ENCODE measurements at places on chromosomes 3 and 15. TPM values are rescaled to one million over a fixed set of nuclear protein-coding genes. Genes with fewer than 3 reads are reported as not detected.

DNA sequence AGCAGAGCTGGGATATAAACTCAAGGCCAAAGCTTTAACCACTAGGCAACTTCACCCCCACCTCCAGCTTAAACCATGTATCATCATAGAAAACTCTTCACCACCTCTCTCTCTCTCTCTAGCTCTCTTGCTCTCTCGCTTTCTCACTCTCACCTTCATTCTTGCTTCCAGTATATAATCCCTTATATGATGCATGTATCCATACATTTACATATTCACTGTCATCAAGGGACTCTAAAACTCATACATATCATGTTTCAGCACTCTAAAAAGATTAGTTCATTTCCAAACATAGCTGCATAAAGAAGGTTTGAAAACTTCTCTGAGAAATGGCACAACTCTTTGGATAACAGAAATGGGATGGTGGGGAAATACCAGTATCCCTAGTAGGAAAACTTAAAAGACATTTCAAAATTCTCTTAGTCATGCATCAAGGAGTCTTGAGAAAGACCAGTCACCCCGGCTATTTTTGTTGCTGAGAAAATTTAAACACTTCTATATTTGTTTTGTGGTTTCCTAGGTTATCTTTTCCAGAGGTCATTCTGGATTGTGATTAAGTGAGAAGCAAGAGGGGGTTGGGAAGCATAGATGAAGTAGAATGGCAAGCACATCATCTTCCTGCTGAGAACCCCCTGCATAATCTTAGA, 447.8 kb upstream of the THBS1 start:
- H3K36me3 ChIP-seq, result no peaks in the 10 kb centered on the region
- H3K27ac ChIP-seq, result no peak overlapping the region
- no peak for DNase-seq
- H3K4me3 ChIP-seq, result no peak overlapping the region

- no peaks in the 10 kb centered on the region for H3K27me3 ChIP-seq
- H3K4me3 ChIP-seq, result no peak overlapping the region
- no peak for DNase-seq
Measured at GRCh38 chr3:102488331-102488730, 53.5 kb downstream of the ZPLD1 start.

GRCh38 chr15:100759698-100760356, 119.8 kb upstream of the ALDH1A3 start:
- H3K36me3 ChIP-seq, result no peaks in the 10 kb centered on the region
- no peak overlapping the region for H3K27ac ChIP-seq
- no peak for DNase-seq
- H3K4me3 ChIP-seq, result no peak overlapping the region
- H3K27me3 ChIP-seq, result peaks cover 2% of the 10 kb centered on the region

DNA sequence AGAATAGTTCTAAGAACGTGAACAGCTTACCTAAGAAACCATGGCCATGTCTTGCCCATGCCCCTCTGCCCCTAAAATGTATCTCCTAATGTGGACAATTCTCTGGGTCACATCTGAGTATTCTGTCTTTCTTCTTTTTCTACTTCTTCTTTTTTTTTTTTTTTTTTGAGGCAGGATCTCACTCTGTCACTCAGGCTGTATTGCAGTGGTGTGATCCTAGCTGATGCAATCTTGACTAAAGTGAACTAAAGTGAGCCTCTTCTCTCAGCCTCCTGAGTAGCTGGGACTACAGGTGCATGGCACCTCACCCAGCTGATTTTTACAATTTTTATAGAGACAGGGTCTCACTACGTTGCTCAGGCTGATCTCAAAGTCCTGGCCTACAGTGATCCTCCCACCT, 204.8 kb upstream of the ZPLD1 start:
- H3K4me1 ChIP-seq, result no peaks in the 10 kb centered on the region
- H3K27me3 ChIP-seq, result no peaks in the 10 kb centered on the region
- no peak overlapping the region for H3K27ac ChIP-seq
- no peak overlapping the region for H3K4me3 ChIP-seq
- no peak for DNase-seq
- H3K36me3 ChIP-seq, result no peaks in the 10 kb centered on the region

- H3K4me1 ChIP-seq, result peaks cover 41% of the 10 kb centered on the region
- H3K27me3 ChIP-seq, result peaks cover 3% of the 10 kb centered on the region
- no peak for DNase-seq
- no peak overlapping the region for H3K4me3 ChIP-seq
- no peaks in the 10 kb centered on the region for H3K36me3 ChIP-seq
Measured at GRCh38 chr3:169657351-169658124, 6.0 kb downstream of the MECOM start.

GRCh38 chr3:27544372-27544865, 60.2 kb upstream of the SLC4A7 start:
- H3K4me1 ChIP-seq, result no peaks in the 10 kb centered on the region
- DNase-seq, result no peak
- no peak overlapping the region for H3K4me3 ChIP-seq
- H3K27ac ChIP-seq, result peak overlapping the region; percentile 65
- no peaks in the 10 kb centered on the region for H3K36me3 ChIP-seq

DNA sequence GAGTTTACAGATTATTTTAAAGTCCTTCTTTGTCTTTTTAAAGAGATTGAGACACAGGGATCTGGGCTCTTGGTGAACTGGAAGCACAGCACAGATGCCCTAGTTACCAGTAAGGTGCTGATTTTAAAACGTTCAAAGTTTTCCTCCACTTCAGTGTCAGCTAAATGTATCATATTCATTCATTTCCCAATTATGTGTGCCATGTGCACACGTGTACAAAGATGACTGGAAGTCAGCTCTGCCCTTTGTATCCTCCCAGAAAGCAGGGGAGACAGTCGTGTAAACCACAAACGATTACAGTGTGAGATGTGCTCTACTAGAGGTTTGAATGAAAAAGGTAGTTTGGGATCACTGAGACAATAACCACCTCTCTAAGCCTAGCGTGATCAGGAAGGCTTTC, 730 bp downstream of the ZKSCAN7 start:
- peak overlapping the region; percentile 42 for H3K4me3 ChIP-seq
- H3K27ac ChIP-seq, result no peak overlapping the region
- no peaks in the 10 kb centered on the region for H3K27me3 ChIP-seq
- DNase-seq, result no peak
- H3K36me3 ChIP-seq, result no peaks in the 10 kb centered on the region

GRCh38 chr3:119508172-119508845, 10.0 kb downstream of the TIMMDC1 start:
- no peak for DNase-seq
- no peaks in the 10 kb centered on the region for H3K27me3 ChIP-seq
- H3K4me1 ChIP-seq, result no peaks in the 10 kb centered on the region

DNA sequence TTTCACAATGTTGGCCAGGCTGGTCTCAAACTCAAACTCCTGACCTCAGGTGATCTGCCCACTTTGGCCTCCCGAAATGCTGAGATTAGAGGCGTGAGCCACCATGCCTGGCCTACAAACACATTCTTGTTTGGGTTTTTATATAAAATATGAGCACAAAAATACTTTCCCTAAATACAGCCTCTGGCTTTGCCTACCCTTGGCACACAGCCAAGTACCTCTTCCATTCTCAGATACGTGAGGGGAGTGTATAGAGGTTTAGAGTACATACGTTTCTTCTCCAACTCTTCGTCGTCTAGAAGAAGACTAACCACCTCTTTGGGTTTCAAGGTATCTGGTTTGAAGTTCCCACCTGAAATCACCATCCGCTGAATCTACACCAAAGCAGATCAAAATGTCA, 33.5 kb downstream of the CHAC1 start:
- peaks cover 82% of the 10 kb centered on the region for H3K36me3 ChIP-seq
- no peak overlapping the region for H3K27ac ChIP-seq
- H3K4me1 ChIP-seq, result no peaks in the 10 kb centered on the region
- no peaks in the 10 kb centered on the region for H3K27me3 ChIP-seq
- no peak for DNase-seq
- H3K4me3 ChIP-seq, result no peak overlapping the region

- H3K4me3 ChIP-seq, result no peak overlapping the region
- H3K27me3 ChIP-seq, result no peaks in the 10 kb centered on the region
- no peak overlapping the region for H3K27ac ChIP-seq
- no peaks in the 10 kb centered on the region for H3K36me3 ChIP-seq
Measured at GRCh38 chr3:165617134-165617533, 220.1 kb downstream of the BCHE start.

DNA sequence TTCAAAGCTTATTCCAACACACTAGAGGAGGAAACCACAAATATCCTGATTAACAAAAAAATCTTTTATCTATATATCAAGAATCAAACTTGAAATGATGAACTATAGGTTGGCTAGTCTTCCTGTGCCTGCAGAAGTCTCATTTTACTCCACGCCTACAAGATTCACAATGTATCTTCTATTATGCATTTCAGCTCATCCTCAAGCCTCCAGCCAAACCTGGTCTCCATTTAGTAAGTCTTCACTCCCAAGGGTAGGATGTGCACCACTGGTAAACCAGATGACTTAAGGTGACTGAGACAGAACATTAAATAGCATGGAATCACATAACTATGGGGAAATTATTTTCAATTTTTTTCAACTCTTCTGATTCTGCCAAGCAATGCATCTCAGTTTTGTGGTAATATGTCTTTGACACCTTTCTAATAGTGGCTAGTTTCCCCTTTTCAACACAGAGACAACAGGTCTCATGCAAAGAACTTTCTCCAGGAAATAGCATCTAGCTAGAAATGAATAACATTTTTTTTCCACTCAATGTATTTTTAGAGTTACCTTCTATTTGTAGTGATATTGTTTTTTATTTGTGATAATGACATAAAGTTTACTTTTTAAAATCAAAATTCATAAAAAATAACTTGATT, 166.9 kb downstream of the TNIK start:
- H3K4me1 ChIP-seq, result peaks cover 8% of the 10 kb centered on the region
- no peaks in the 10 kb centered on the region for H3K36me3 ChIP-seq
- no peak overlapping the region for H3K27ac ChIP-seq
- H3K27me3 ChIP-seq, result no peaks in the 10 kb centered on the region

- DNase-seq, result no peak
- no peaks in the 10 kb centered on the region for H3K27me3 ChIP-seq
- no peak overlapping the region for H3K27ac ChIP-seq
Measured at GRCh38 chr3:48950051-48950450, 31.4 kb downstream of the ARIH2 start.

- no peaks in the 10 kb centered on the region for H3K4me1 ChIP-seq
- no peaks in the 10 kb centered on the region for H3K27me3 ChIP-seq
- no peak overlapping the region for H3K27ac ChIP-seq
- peaks cover 8% of the 10 kb centered on the region for H3K36me3 ChIP-seq
- H3K4me3 ChIP-seq, result no peak overlapping the region
- no peak for DNase-seq
Measured at GRCh38 chr3:193704431-193704830, 111.4 kb downstream of the OPA1 start.

The LRRIQ4 gene
- not detected for total RNA-seq

The ANO10 gene
- 19.4 TPM for total RNA-seq

The GHRL gene
- total RNA-seq, result 0.60 TPM

The PRKCI gene
- total RNA-seq, result 30.2 TPM

The TPRG1 gene
- 12.9 TPM for total RNA-seq
